ENCODE measurements at places on chromosomes 4 and X.
A peak's percentile ranks its signal among the peaks of the same experiment; 100 is the strongest.

- no peak for DNase-seq
These were observed 61.3 kb downstream of the SH3RF1 start for GRCh38 chr4:169209388-169209883.

DNA sequence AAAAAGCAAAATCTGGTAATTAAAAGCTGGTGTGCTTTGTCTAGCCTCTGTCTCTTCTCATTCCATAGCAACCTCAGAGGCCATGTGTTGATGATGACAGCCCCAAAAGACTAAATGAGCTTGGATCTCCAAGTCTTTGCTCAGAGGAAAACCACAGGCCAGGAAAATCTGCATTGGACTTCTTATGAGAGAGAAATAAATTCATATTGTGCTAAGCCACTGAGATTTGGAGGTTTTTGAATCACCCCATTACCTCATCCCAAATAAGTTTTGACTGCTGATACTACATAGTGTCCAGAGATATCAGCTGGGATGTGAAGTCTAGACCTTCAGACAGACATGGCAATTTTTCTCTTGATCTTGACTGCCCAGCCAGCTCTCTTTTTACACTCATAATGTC is 178.6 kb upstream of the DIPK2B start:
- DNase-seq, result no peak

GRCh38 chrX:40987413-40987812 is 97.8 kb upstream of the USP9X start:
- DNase-seq, result no peak

GRCh38 chrX:155778844-155779553 is 102.1 kb upstream of the VAMP7 start:
- no peak for DNase-seq

DNA sequence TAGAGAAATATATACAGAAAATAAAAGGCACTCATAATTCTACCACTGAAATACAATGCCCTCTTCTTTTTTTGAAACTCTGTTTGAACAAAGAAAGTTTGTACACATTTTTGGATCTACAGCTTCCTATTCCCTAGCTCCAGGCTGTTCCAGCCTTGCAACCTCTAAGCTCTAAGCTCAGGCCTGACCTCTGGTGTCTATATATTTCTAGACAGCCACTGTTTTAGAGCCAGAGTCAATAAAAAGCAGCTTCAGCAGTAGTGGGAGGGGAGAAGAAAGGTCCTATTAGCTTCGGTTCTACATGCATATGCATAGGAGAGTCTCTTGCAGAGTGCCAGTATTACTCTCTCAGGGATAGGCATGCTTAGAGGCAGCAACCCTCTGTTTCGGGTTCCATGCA is 39.7 kb downstream of the CLDN2 start:
- no peak for DNase-seq

DNA sequence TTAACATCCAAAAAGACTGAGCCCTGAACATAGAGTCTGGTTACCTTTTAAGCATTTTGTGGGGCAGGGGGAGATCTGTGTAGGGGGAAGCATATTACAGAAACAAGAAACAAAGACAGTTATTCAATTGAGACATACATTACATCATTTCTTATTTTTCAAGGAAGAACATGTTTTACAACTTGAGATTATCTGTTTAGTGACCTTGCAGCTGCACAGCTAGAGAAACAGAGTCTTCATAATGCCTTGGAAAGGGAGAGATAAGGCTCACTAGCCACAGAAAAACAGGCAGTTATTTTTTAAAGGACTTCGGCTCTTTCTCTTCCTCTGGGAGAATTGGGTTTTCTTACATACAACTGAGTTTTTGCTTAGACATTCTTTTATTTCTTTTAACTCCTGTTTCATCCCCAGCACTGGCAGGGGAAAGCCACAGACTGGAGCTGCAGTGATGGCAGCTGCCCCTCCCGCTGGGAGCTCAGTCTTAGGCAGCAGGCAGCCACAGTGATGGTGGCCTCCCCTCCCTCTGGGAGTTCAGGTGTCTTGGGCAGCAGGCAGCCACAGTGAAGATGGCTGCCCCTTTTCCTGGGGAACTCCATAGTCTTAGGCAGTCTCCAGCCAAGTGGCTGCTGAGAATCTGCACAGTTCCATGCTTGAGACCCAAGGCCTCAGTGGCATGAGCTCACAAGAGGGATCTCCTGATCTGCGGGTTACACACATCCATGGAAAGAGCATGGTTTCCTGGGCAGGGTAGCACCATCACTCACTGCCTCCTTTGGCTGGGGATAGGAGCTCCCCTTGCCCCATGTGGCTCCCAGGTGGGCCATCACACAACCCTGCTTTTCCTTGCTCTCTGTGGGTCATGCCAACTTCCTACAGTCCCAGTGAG is 19.4 kb upstream of the TMPRSS11F start:
- no peak for DNase-seq

- no peak for DNase-seq
These were observed 116.9 kb downstream of the RASL11B start for GRCh38 chr4:52979020-52979419.

DNA sequence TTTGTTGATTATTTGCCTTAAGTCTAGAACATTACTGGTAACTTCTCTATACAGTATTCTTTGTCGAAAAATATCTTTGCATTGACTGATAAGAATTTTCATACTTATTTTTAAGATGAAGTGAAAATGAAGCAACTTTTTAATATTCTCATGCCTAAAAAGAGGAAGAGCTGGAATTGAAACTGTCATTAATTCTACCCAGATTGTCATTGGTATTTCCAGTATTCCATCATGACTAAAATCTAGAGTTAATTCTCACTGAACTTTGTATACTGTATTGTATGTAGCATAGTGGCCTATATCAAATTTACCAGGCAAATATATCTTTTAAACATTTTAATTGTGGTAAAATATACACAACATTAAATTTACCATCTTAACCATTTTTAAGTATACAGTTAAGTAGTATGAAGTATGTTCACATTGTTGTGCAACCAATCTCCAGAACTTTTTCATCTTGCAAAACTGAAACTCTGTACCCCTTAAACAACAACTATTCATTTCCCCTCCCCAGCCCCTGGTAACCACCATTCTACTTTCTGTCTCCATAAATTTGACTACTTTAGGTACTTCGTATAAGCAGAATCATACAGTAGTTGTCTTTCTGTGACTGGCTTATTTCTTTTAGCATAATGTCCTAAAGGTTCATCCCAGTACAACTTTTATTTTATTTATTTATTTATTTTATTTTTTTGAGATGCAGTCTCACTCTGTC is 24.3 kb upstream of the ZNF41 start:
- DNase-seq, result no peak

DNA sequence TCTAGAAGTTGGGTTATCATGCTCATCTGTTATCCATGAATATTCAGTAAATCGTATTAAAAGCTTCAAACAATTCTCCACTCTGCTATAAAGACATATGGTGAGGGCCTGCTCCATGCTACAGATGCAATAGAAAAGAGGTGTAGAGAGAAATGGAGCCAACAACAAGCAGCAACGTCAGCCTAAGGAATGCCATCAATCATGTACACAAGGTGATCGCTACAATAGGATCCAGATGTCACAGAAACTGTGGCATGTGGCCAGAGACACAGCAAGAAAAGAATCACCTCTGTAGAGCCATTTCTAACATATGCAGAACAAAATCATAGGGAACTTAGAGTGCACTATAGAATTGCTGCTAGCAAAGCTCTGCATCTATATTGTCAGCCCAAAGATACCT is 1188.1 kb downstream of the PCDH7 start:
- no peak for DNase-seq

GRCh38 chr4:102089850-102090621 is 255.2 kb downstream of the SLC39A8 start:
- no peak for DNase-seq

- DNase-seq, result no peak
These were observed 169.4 kb upstream of the BANK1 start for GRCh38 chr4:101621120-101621519.

DNA sequence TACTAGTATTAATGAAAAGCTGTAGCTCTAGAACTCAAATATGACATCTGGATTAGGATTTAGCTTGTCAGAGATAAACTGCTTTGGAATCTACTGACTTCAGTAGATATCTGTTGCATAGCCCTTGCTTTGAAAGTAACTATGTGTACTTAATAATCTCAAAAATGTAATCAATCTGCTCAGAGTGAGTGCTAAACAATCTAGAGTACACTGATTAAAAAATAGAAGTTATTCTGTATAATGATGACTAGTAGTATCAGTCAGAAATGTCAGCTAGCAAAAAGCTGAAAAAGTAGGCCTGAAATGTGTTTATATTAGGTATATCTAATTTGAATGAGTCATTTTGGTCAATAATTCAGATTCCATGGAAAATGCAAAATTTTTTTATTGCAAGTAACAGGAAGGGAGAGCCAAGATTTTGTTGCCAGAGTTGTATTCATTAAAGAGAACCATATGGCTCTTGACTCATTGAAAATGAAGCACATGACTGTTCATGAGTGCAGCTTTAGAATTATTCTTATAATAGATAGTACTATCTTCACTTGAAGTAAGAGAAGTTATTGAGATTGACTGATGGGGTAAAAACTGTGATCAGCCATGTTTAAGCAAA is 20.0 kb downstream of the CLCN3 start:
- DNase-seq, result no peak

GRCh38 chr4:1359144-1359501 is 12.1 kb downstream of the UVSSA start:
- DNase-seq, result no peak

- no peak for DNase-seq
These were observed 32.5 kb downstream of the IDS start for GRCh38 chrX:149472625-149473024.

DNA sequence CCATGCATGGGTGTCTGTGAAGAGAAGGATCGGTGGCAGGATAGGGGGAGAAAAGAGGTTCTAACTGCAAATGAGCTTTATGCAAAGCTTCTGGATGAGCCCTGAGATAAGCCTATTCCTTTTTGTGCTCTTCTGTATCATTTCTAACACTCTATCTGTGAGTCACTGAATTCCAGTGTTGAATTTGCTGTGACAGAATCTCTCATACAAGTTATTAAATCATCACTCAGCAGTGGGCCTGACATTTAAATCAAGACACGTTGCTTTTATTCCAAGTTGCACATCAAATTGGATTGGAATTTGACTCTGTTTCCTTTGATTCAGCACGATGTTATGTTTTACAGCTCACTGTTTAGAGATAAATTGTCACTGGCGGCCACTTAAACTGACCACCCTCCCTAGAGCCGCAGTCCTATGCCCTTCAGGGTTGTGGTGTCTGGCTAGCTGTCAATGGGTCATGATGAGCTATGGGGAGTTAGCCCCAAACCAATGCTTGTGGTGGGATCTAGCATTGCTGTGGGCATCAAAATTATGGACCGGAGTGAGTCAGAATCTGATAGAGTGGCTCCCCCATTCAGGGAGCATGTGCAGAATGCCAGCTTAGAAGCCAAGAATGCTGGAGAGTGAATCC is 42.7 kb downstream of the LHFPL1 start:
- no peak for DNase-seq

DNA sequence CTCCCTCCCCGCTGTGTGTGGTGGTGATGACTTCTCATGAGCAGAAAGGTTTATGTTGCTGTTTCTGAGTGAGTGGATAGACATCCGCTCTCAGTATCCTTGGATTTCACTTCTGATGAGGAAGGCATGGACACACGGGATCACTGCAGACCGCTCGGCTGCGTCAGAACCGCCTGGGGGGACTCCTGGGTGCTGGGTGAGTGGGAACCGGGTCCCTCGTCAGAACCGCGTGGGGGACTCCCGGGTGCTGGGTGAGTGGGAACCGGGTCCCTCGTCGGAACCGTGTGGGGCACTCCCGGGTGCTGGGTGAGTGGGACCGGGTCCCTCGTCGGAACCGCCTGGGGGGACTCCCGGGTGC is 9.0 kb downstream of the CTBP1 start:
- no peak for DNase-seq

- no peak for DNase-seq
These were observed 36.0 kb downstream of the CDKL5 start for GRCh38 chrX:18461431-18461830.

DNA sequence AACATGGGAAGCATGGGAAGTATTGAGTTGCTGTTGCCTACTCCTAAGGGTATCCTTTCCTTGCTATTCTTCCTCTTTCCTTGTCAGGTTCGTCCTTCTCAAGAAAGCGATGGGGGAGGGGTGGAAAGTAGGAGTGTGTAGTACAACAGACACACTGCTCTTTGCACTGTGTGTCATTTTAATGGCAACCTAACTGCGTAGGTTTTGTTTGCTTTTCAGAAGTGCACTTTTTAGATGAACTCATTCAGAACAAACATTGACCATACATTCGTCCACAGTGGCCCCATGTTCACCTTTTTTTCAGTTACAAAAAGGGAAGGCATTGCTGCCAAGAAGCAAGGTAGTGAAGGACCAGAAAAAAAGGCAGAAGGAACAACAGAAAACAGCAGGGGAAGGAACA is 10.2 kb upstream of the YIPF6 start:
- DNase-seq, result no peak

DNA sequence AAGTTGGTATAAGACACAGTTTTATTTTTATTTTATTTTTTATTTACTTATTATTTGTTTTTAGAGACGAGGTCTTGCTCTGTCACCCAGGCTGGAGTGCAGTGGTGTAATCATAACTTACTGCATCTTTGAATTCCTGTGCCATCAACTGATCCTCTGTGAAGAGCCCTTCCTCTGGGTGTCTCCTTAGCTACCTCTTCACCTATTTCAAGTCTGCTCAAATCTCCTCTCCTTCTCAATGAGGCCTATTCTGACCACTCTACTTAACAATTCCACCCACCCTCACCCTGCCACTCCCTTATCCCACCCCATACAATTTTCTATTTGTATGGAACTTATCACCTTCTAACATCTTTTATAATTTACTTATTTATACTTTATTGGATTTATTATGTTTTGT is 183.4 kb downstream of the PPP3CA start:
- no peak for DNase-seq

DNA sequence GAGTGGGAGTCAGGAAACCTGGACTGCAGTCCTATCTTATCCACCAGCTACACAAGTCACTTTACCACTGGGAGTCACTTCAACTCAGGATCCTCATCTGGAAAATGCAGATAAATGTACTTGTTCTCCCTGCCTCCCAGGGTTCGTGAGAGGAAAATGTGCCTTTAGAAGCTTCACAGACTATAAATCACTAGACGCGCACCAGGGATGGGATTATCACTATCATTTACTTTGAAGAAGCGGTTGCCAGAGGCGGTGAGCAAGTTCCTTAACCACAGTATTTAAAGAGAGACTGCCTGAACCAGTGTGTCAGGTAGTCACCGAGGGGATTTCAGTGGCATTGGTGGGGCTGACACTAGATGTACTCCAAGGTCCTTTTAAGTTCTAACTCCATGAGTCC is 219.5 kb downstream of the HS6ST2 start:
- peak; percentile 22 for DNase-seq
